ENCODE measurements at places on chromosomes 16 and 17. TPM values are rescaled to one million over a fixed set of nuclear protein-coding genes. Genes with fewer than 3 reads are reported as not detected.

Gene TAF1C
- total RNA-seq: 62.3 TPM

DNA sequence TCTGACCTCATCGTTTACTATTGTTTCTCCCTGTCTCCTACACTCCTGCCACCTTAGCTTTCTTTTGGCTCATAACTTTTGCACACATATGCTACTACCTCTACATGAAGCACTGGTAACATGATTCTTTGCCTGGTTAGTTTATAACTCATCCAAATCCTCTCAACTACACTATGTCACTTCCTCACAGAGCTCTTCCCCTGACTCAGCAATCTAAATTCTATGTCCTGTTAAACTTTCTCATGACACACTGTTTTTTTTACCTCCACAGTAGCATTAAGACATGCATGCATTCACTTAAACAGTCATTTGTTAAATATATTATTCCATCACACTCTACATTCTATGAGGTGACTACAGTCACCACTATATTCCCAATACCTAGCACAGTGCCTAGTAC is 19.7 kb downstream of the APPBP2 start:
- H3K4me1 ChIP-seq: peaks cover 3% of the 10 kb centered on the region
- no peak overlapping the region for H3K4me3 ChIP-seq
- H3K36me3 ChIP-seq: no peaks in the 10 kb centered on the region
- no peaks in the 10 kb centered on the region for H3K27me3 ChIP-seq

Gene NPIPA7
- total RNA-seq: 12.2 TPM

DNA sequence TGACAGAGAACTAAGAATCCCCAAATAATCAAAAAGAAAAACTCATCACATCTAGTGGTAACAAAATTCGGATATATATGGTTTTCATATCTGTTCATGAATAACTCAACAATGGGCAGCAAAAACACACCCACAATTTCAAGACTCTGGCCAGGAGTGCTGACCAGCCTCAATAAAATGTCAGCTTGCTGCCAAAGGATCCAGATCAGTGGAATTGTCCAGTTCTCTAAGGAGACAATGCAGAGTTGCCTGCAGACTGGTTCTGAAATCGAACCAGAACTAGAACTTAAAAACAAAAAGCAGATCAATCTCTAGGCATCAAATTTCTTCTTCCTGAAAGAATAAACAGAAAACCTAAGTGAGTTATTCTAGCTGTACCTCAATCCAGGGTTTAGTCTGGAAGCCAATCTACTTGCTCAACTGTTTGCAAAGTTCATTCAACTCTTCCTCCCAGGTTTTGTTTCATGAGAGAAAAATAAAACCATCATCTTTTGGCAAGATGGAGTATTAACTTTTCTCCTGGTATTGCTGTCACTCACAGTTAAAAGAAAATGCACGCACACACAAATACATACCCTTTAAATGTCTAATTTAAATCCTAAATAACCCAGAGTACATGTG is 61.0 kb downstream of the CFDP1 start:
- no peaks in the 10 kb centered on the region for H3K36me3 ChIP-seq
- H3K27me3 ChIP-seq: no peaks in the 10 kb centered on the region
- DNase-seq: peak; percentile 40
- H3K4me3 ChIP-seq: no peak overlapping the region

Gene KRTAP9-2
- not detected for total RNA-seq

Gene PROCA1
- 2.1 TPM for total RNA-seq

DNA sequence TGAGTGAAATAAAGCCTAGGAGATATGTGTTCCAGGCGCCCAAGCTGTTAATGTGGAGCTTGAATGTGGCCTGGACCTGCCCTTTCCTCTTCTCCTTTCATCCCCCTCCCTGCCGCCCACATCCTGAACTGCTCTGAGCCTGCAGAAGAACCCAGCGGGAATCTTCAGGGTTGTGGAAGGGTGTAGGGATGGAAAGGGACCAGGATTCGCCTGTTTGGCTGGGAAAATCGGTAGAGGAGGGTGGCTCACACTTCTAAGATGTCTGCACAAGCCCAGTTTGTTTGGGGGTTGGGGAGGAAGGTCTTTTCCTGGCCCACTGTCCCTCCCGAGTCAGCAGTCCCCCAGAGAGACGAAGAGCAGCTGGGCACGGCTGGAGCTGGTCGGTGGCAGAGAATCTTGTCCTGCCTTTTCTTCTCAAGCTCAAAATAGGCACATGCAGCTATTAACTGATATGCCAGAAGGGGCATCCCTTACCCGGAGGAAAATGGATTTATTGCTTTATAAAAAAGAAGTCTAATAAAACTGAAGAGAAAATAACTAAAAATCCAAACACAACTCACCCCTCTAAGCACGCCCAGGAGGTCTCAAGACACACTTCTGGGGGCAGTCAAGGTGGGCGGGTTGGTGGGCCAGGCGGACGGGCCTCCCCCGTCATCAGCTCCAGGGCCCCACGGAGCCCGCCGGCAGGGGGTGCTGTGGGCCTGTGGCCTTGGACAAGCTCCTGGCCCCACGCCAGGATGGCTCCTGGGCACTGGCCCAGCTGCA is 11.5 kb upstream of the PITPNA start:
- no peak overlapping the region for H3K4me3 ChIP-seq
- peak; percentile 76 for DNase-seq
- H3K27ac ChIP-seq: no peak overlapping the region
- no peaks in the 10 kb centered on the region for H3K27me3 ChIP-seq
- H3K4me1 ChIP-seq: peaks cover 21% of the 10 kb centered on the region

- H3K36me3 ChIP-seq: no peaks in the 10 kb centered on the region
- H3K27ac ChIP-seq: no peak overlapping the region
- H3K27me3 ChIP-seq: no peaks in the 10 kb centered on the region
- H3K4me1 ChIP-seq: no peaks in the 10 kb centered on the region
- DNase-seq: no peak
- H3K4me3 ChIP-seq: no peak overlapping the region
Measured at GRCh38 chr16:5580296-5580695, 482.7 kb upstream of the EEF2KMT start.

Gene SPATA32
- not detected for total RNA-seq

Gene SERPINF2
- not detected for total RNA-seq

Gene GP1BA
- not detected for total RNA-seq

- H3K4me3 ChIP-seq: no peak overlapping the region
- no peaks in the 10 kb centered on the region for H3K36me3 ChIP-seq
- H3K4me1 ChIP-seq: peaks cover 10% of the 10 kb centered on the region
- no peaks in the 10 kb centered on the region for H3K27me3 ChIP-seq
- H3K27ac ChIP-seq: no peak overlapping the region
- no peak for DNase-seq
Measured at GRCh38 chr17:80102664-80103448, 1.5 kb downstream of the GAA start.

GRCh38 chr16:56288019-56288418 is 96.7 kb downstream of the GNAO1 start:
- no peaks in the 10 kb centered on the region for H3K4me1 ChIP-seq
- no peak for DNase-seq
- H3K27ac ChIP-seq: no peak overlapping the region
- no peaks in the 10 kb centered on the region for H3K27me3 ChIP-seq

Gene ELMO3
- 4.3 TPM for total RNA-seq

Measured in endothelial cell of umbilical vein (primary cell).